Kidney (tissue), 22 donors: ENCODE measurements at places on chromosomes 6 and 20. TPM values are rescaled to one million over a fixed set of nuclear protein-coding genes. Genes with fewer than 3 reads are reported as not detected.

Gene CLPSL1
- total RNA-seq = not detected

Gene HMGN3
- 110 TPM for total RNA-seq

Gene RAET1L
- total RNA-seq = 3.3 TPM

Gene BPIFB6
- not detected for total RNA-seq

Gene BCAS4
- total RNA-seq = 10.6 TPM

Gene TM9SF4
- total RNA-seq = 52.0 TPM

Gene BFSP1
- 1.3 TPM for total RNA-seq

Gene SLC25A27
- total RNA-seq = 22.6 TPM

Gene BANF2
- not detected for total RNA-seq

Gene SNTA1
- 12.2 TPM for total RNA-seq

Gene OPN5
- 0.16 TPM for total RNA-seq

Gene CST2
- total RNA-seq = not detected

- peak; percentile 11 for DNase-seq
These were observed 1.9 kb upstream of the SLC35D3 start for GRCh38 chr6:136920216-136920615.

- DNase-seq = no peak
These were observed 15.2 kb downstream of the SLC52A3 start for GRCh38 chr20:753136-753535.

DNA sequence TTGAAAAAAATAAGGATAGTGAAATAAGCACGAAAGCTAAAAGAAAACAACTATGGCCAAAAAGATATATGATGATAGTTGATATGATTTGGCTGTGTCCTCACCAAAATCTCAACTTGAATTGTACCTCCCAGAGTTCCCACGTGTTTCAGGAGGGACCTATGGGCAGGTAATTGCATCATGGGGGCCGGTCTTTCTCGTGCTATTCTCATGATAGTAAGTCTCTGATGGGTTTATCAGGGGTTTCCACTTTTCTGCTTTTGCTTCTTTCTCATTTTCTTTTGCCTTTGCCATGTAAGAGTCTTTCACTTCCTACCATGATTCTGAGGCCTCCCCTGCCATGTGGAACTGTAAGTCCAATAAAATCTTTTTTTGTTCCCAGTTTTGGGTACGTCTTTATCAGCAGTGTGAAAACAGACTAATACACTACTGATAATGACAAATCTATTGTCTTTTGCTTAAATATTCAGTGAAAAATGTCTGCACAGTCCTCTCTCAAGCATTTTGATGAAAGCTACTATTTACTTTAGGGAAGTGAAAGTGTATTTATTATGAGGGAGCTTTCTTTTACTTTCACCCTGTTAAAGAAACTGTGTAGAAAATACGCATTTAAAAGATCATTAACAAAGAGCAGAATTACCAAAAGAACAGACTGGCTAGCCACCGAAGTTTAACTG, 389.1 kb downstream of the HTR1B start:
- no peak for DNase-seq

GRCh38 chr6:13194852-13195251, 133.5 kb downstream of the TBC1D7 start:
- DNase-seq = peak; percentile 42

- DNase-seq = no peak
These were observed 12.1 kb upstream of the SRC start for GRCh38 chr20:37333848-37334318.

- no peak for DNase-seq
These were observed 37.5 kb downstream of the AIG1 start for GRCh38 chr6:143098054-143098671.

DNA sequence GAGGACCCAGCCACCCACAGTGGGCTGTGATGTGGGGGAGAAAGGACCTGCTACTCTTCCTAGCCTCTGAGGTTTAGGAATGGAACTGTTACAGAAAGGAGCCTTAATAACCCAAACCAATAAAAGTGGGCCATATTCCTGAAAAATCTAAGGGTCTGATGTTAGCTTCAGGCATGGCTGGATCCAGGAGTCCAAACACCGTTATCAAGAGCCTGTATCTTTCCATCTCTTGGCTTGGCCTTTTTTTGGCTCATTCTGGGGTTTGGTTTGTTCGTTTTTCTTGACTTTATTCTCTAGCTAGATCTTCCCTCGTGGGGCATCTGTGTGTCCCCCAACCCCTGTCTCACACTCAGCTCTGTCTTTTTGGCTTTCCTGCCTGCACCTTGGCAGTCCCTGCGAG, 38.7 kb downstream of the CDH4 start:
- DNase-seq = no peak

DNA sequence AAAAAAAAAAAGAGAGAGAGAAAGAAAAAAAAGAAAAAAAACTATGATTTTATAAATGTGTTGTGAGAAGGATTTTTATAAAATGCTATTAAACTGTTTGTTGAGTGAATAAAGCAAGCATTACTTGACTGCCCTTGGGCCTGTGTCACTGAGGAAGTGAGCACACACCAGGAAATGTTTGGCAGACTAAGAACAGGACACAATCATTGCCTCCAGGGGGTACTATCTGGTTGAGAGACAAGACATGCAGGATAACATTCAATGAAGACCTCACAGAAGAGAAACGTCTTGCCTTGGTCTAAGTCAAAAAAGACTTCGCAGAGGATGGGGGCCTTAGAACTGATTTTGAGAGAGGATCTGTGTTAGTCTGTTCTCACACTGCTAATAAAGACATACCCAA, 40.6 kb downstream of the MTFR2 start:
- DNase-seq = no peak

DNA sequence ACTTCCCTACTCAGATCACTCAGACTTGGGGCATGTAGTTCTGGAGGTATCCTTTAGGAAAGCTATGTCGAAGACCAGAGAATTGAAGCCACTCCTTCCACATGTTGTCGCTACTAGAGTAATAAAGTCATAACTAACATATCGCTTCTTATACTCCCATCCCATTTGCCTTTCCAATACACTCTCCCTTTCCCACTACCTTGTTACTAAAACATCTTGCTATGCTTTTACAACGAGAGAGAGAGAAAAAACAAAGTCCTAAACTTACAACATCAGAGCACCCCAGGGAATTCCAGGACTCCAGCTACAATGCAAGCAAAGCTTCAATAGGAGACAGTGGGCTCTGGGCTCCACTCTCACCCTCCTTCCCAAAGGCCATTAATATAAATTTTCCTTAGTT, 5.1 kb upstream of the LAMP5 start:
- DNase-seq = no peak

DNA sequence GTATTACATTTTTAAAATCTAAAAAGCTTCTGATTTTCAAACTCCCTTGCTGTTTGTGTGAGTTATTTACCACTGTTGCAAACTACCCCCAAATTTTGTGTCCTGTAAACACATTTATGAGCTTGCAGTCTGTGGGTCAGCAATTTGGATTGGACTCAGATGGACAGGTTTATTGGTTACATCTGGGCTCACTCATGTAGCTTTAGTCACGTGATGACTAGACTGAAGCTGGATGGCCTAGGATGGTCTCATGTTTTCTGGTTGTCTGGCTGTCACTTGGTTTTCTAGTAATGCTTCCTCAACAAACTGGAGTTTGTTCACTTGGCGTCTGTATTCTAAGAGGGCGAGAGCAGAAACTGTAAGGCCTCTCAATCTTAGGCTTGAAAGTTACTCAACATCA, 12.2 kb upstream of the C6orf58 start:
- DNase-seq = no peak

DNA sequence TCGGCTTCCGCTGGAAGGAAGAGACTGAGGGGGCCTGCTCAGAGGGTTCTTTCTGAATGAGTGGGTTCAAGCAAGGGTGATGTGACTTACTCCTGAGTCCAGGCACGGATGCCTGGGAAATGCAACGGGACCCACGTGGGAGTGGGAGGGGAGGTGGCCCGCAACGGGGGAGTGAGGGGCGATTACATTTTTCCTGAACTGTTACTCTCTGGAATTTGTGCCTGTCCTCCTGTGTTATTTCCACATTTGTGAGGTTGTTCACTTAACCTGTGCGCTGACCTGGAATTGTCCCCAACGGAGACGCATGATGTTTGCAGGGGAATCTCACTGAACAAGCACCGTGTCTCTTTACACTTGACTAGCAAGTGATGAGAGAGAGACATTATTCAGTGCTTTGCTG, 209.4 kb downstream of the CDH4 start:
- DNase-seq = no peak

- DNase-seq = no peak
These were observed 54.9 kb upstream of the TULP4 start for GRCh38 chr6:158257425-158257759.
